ENCODE measurements at places on chromosomes 12 and 14.

- DNase-seq = peak; percentile 97
Measured at GRCh38 chr14:73759714-73760597, 45.8 kb upstream of the PNMA1 start.

- no peak for DNase-seq
Measured at GRCh38 chr14:66231820-66232219, 254.4 kb upstream of the CCDC196 start.

DNA sequence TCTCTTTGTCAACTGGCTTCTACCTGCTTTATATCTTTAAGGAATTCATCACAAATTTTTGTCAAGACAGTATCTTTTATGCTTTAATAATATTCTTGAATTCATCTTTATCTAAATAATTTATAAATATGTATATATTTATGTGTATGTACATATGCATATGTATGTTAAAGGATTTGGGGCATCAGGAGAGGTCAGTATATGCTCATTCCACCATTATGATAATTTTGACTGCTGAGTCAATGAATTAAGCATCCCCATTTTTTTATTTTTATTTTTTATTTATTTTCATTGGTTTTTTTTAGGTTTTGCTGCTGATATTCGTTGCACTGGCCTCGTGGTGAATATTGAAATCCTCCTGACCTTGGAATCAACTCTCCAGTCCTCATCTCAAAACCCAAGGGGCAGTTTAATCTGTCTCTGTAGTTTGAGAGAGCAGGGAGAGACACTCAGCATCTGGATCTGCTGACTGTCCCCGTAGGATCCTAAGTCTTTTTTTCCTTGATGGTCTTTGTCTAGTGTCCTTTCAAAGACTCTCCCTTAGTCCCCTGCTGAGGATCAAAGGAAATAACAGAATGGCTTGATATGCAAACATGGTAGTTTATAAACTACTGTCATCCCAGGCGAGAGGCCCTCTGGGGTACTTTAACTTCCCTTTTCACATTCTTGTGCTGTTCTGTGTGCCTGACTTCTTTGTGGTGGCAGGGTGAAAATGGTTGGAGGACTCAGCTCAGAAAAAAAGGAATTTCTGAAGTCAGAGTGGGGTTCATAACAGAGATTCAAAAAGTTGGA lies 218.7 kb downstream of the DIO2 start:
- no peak for DNase-seq

DNA sequence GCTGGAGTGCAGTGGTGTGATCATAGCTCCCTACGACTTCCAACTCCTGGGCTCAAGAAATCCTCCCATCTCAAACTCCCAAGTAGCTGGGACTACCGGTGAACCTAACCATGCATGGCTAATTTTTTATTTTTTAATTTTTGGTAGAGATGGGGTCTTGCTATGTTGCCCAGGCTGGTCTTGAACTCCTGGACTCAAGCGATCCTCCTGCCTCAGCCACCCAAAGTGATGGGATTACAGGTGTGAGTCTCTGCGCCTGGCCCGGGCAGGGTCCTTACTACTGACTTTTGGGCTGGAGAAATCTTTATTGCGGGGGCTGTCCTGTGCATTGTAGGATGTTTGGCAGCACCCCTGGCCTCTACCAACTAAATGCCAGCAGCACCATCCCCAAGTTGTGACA lies 44.4 kb upstream of the MED13L start:
- DNase-seq = no peak

- DNase-seq = no peak
Measured at GRCh38 chr12:94609917-94610443, 40.4 kb downstream of the TMCC3 start.

DNA sequence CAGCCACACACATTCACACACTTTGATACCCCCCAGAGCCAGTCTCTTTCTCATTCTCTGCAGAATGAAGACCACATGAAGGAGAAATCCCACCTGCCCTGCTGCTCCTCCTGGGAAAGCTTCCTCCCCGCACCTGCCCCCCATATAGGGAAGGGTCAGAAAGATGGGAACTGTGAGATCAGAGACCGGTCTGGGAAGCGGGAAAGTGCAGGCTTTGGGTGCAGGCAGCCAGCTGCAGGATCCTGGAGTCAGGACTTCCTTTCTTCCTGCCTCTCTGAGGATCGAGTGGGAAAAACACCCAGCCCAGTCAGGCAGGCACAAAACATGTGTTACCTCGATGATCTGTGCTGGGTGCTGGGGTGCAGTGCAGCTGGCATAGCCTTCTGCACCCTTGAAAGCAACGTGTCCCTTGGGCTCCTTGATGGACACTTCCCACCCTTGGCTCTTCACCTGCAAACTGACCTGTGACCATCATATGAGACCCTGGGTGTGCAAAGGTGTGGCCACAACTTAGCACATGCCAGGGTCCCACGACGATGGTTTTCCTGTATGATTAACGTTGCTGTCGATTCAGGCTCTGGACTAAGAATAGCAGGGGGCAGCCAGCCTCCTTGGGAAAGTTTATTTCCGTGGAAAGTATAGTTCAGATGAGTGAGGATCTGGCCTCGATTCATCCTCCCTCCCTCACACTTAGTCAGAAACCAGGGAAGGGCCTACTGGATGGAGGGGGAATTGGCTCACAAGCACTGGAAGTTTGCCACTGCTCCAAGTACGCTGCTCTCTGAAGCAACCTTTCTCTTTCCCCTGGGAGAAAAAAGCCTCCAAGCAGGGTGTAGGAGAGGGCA lies 105.4 kb upstream of the MED13L start:
- DNase-seq = peak; percentile 48

Measured in transverse colon (tissue), 4 donors.